H1 (cell line): ENCODE measurements at places on chromosomes 3 and 15.

GRCh38 chr3:101942356-101942755 is 93.0 kb downstream of the NFKBIZ start:
- DNase-seq, result no peak

GRCh38 chr3:168952551-168952950 is 711.0 kb downstream of the MECOM start:
- no peak for DNase-seq

DNA sequence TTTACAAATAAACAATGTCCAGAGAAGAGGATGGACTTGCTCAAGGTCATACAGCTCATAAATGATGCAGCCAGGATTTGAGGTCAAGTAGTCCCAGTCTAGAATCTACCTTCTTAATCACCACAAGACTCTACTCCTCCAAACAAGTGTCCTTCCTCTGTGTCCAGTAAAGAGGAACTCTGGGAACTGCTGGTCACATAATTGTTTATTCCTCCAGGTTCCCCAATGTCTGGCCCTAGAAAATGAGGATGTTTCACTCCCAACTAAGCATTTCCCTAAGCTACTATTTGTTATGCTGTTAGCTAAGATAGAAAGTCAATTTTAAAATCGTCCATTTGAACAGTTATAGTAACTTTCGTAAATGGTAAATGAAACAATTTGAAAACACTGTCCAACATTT is 192.4 kb downstream of the FHIT start:
- DNase-seq, result no peak

- DNase-seq, result no peak
Measured at GRCh38 chr15:66211670-66212562, 41.6 kb downstream of the MEGF11 start.

GRCh38 chr3:186665625-186666188 is at the start of gene HRG:
TSS of gene HRG (plus strand) at chr3:186666014. CDS start at chr3:186666032, 18 bp downstream.
- peak; percentile 19 for DNase-seq

GRCh38 chr15:66751579-66751978 is 49.5 kb downstream of the SMAD6 start:
- DNase-seq, result no peak

GRCh38 chr3:188776447-188776846 is 395.3 kb upstream of the TPRG1 start:
- no peak for DNase-seq

DNA sequence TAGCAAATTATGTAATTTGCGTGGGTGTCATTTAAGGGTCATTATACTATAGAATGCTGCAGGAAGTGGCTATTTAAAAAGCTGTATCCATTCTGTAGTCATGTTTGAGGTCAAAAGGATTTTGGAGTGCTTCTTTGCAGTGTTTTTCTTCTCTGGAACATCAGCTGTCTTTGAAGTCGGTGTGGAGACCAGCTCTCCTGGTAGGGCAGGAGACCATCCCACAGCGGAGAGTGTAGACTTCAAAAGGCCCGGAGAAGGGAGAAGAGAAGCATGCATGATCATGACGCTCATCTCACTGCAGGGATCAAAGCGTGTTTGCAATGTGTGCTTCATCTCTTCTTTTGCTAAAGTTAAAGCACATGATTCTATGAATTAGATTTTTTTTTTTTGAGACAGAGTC is 19.9 kb downstream of the PXK start:
- DNase-seq, result no peak

GRCh38 chr3:22088204-22088603 is 337.2 kb upstream of the ZNF385D start:
- no peak for DNase-seq

GRCh38 chr3:131174752-131175151 is 148.1 kb downstream of the NEK11 start:
- DNase-seq, result no peak

DNA sequence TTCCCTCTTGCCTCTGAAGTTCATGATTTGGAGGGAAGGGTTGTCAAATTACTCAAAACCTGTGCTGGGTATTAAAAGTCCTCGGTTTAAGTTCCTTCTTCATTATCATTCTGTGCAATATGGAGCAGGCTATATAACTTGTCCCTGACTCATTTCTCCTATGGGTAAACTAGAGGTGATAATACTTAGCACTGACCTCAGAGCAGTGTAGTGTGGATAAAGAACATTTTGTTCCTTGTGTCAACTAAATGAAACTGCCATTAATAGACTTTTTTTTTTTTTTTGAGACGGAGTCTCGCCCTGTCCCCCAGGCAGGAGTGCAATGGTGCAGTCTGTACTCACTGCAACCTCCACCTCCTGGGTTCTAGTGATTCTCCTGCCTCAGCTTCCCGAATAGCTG is 2.2 kb upstream of the BBX start:
- DNase-seq, result no peak

GRCh38 chr3:122246199-122246598 is 62.7 kb downstream of the CASR start:
- DNase-seq, result no peak

DNA sequence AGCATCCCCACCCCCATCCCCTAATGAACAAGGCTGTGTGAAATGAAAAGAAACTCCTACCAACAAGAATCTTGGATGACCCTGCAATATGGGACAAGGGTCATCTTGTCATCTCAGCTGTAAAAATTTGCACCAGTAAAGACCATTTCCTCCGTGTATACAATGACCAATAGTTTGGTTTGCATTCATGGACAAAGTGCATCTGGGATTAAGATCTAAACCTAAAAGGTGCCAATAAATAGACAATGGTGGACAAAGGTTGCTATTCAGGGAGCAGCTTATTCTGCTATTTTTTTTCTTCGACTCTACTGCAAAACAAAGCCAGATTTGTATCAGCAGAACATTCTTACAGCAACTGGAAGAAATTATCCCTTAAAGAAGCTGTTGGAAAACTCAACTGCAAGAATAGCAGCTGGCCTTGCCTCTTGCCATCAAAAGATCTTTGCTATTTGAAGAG is 8.0 kb downstream of the MGLL start:
- no peak for DNase-seq
